Neural progenitor cell (in vitro differentiated cells): ENCODE measurements at places on chromosomes 6 and 20. TPM values are rescaled to one million over a fixed set of nuclear protein-coding genes. Genes with fewer than 3 reads are reported as not detected.

DNA sequence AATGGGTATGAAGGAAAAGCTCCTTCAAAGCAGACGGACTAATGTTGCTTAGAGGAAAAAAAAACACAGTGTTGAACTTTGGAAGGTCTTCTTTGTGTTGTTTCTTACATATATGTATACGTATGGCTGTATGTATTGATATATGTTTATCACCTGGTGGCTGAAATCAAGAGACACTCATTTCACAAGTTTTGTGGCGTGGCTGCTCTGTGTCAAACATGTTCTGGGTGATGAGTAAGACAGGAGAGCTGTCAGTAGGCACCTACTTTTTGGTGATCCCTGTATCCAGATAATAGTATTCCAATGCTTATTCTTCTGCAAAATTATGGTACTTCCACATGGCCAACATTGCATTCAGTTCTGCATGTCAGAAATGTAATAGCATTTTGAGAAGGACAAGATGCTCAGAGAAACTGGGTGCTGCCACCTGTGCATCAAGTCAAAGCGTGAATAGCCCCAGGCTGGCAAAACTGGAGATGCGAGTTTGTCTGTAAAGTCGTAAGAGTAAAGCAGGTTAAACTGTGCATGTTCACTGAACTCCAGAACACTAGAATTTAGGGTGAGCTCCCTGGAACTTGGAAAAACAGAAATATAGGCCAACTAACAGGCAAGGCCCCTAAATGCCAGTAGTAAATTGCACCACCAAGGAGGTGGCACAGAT is 67.9 kb downstream of the ARMC2 start:
- DNase-seq, result no peak

- no peak for DNase-seq
These were observed 76.8 kb downstream of the MKKS start for GRCh38 chr20:10357061-10357708.

DNA sequence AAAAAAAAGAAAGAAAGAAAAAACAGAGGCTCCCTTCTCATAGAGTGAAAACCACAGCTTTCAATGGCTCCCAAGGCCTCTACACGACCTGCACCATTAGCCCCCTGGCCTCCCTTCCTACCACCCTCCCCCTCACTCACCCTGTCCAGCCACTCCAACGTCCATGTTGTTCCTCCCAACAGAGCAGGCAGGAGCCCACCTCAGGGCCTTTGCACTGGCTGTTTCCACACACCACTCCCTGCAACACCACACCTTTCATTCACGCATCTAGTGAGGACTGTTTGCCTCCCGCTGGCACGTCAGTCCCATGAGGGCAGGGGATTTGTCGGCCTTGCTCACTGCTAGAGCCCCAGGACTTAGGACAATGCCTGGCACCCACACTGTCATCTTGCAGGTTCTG is 39.5 kb downstream of the GRM4 start:
- DNase-seq, result no peak

PGBD1 gene
- total RNA-seq, result 13.6 and 13.8 TPM in 2 replicates

GRCh38 chr6:128710315-128710714 is 172.6 kb upstream of the LAMA2 start:
- no peak for DNase-seq

GRCh38 chr20:47802975-47803374 is 17.7 kb upstream of the SULF2 start:
- DNase-seq, result no peak

GRCh38 chr6:82227770-82228169 is 19.8 kb downstream of the IBTK start:
- no peak for DNase-seq

GRCh38 chr20:22387452-22387851 is 196.9 kb downstream of the FOXA2 start:
- DNase-seq, result no peak

SLPI gene
- total RNA-seq, result not detected in 2 replicates

SUN5 gene
- not detected in 2 replicates for total RNA-seq

DNA sequence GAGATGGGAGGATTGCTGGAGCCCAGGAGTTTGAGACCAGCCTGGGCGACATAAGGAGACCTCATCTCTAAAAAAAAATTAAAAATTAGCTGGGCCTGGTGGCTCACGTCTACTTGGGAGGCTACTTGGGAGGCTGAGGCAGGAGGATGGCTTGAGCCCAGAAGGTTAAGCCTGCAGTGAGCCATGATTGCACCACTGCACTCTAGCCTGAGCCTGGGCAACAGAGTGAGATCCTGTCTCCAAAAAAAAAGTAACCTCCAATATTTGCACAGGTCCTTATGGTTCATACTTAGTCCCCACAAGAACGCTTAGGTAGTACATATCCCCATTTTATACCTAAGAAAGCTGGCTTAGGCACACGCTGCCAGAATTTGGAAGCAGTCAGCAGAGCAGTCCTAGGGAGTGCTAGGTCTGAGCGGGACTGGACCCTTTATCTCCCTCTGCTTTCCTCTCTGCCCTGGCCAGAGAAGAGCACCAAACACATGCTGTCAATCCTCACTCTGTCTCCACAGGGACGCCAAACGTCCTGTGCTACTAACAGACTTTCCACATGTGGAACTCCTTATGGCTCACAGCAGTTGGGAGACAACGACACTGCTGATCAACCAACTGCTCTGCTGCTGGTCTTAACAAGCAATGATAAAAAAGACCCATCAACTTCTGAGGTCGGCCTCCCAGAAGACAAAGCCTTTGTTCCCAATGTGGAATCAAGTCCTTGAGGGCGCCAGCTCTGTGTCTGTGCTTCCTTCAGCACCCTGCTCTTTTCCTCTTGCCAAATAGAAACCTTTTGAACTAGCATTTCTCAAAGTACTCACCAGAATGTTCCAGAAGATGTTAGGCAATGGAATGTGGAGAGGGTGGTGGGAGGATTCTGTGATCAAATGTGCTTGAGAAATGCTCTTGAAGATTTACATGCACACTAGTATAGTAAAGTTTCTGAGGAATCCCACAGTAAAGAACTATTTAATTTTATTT is 226.3 kb upstream of the DTNBP1 start:
- DNase-seq, result no peak

RIN2 gene
- total RNA-seq, result 5.5 and 7.2 TPM in 2 replicates

DNA sequence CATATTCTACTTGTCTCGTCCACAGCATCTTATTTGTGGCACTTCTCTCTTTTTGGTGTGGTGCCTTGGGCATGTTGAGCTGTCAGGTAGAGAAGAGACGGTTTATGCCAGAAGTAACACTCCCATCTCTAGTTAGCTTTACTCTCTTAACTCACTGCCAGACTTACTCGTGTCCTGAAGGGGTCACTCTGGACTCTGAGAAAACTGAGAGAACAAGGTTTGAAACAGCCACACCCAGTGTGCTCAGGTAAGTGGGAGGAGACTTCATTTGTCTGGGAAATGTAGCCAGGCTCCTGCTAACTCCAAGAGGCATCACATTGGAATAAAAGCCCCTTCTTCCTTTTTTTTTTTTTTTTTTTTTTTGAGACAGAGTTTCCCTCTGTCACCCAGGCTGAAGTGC is 360.8 kb downstream of the QKI start:
- no peak for DNase-seq

DHX35 gene
- total RNA-seq, result 22.0 and 22.5 TPM in 2 replicates

DNA sequence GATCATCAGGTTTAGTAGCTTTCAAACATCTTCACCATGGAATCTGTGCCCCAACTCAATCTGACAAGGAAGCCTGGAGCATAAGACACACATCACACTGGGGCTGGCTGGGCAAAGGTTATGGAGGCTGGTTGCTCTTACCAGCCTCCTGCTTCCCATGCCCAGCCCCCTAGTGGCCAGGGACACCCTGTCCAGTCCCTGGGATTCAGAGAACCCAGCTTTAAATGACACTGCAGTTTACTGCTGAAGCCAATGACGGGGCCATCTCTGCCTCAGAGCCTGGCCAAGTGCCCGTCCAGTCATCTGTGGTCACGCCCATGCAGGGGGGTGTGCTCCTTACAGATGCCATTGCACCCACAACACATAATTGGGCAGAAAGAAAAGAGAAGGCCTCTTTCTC is 272.9 kb downstream of the SMOC2 start:
- DNase-seq, result no peak

IER3 gene
- 2.0 and 7.1 TPM in 2 replicates for total RNA-seq
